Putamen (tissue), 1 donor: ENCODE measurements at places on chromosomes 6 and 20.

DNA sequence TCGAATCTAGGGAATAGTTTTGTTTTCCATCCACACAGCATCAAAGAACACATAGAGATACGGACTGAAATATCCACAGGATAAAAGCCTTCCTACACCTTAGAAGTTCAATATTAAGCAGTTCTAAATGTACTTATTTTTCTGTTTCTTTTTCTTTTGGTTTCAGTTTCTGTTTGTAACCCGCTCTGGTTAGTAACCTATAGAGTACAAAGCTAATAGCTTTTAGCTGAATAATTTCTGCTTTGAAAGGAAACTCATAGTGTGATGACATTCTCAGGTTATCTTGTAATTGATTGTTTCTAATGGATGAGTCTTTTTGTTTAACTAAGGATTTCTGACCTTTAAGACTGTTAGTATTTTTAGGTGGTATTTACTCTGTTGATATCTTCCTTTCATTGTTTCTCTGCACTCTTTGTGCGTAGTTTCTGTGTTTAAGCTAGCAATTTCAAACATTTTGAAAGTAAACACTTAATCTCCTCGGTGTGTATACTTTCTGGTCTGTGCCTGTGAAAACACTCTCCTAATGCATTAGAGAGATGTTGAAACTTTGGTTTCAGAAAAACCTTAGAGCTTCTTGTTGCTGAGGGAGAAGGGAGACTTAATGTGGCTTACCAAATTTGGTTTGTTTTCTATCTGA lies 385.5 kb downstream of the HDGFL1 start:
- no peak for DNase-seq

- DNase-seq: no peak
Measured at GRCh38 chr6:134642279-134642678, 307.6 kb downstream of the ALDH8A1 start.

DNA sequence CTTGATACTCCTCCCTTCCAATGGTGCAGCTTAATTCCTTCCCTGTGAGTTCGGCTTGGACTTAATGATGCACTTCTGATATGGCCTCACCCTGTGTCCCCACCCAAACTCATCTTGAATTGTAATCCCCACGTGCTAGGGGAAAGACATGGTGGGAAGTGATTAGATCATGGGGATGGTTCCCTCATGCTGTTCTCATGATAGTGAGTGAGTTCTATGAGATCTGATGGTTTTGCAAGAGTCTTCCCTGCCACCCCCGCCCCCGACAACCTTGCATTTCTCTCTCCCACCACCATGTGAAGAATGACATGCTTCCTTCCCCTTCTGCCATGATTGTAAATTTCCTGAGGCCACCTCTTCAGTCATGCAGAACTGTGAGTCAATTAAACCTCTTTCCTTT lies 50.3 kb upstream of the HLA-G start:
- peak; percentile 50 for DNase-seq

DNA sequence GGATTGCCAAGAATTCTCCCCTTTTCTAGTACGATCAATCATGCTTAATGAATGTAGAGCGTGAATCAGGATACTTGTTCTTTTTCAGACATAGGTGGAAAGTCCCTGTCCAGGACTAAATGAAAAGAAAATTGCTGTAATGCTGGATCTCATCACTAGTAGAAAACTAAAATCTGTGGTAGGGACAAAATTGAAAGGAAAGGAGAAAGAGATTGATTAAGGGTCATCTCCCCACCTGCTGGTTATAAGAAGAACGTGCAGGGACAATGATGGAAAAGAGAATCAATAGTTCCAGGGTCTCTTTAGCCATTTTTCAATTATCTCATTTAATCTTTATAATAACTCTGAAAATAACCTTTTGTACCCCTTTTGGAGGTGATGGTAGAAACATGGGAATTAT lies 18.7 kb upstream of the HLA-DRB1 start:
- no peak for DNase-seq

DNA sequence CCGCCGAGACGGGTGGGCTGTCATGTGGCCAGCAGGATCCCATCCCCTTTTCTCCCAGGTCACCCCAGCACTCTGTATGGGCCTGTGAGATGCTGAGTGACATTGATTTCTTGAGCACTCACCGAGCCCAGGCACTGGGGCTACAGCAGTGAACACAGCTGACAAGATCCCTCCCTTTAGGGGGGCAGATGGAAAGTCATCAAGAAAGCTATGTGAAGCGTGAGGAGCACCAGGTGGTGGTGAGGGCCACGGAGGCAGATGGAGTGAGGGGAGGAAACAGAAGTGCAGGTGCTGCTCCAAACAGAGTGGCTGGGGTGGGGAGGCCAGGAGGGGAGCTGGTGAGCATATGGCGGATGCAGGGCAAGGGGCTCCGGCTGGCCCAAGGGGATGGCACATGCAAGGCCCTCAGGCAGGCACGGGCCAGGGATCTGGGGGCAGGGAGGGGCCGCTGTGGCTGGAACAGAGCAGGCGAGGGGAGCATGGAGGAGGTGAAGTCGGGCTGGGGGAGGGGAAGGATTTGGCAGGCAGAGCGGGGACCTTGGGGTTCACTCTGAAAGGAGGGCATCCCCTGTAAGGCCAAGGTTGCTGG lies 184.0 kb downstream of the BMP7 start:
- no peak for DNase-seq

- no peak for DNase-seq
Measured at GRCh38 chr6:85115376-85115775, 334.5 kb upstream of the NT5E start.

DNA sequence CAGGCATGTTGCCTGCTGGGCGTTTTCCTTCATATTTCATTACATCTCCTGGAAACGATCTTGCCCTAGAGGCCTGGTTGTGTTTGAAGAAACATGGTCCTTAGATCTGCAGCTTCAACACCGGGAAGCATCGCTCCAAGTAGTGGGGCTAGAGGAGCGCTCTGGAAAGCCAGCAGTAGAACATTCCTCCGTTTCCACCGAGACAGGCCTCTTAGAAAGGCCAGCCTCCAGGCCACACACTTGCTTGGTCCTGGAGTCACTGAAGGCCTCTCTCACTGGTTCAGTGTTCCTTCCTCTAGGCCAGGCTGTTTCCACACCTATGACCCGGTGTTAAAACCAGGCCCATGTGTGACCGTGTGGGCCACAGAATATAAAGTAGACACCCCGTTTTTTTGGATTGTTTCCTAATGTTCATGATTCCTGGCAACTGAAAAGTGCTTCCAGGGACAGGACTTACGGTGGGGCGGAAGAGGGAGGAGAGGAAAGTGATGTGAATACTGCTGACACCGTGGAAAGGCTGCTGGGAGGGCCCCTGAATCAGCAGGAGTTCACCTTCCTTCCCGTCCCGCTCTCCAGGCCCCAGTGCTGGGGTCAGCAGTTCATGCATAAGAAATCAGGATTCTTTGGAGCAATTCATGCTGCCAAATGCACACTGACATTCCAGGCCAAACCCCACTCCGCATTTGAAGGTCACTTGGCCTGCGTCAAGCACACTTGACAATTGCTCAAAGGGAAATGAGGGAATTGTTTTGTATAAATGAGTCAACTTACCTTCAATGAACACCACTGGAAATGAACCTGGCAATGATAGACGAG lies 83.8 kb downstream of the IYD start:
- DNase-seq: no peak

GRCh38 chr20:60011512-60012507 lies 53.6 kb downstream of the CDH26 start:
- no peak for DNase-seq

DNA sequence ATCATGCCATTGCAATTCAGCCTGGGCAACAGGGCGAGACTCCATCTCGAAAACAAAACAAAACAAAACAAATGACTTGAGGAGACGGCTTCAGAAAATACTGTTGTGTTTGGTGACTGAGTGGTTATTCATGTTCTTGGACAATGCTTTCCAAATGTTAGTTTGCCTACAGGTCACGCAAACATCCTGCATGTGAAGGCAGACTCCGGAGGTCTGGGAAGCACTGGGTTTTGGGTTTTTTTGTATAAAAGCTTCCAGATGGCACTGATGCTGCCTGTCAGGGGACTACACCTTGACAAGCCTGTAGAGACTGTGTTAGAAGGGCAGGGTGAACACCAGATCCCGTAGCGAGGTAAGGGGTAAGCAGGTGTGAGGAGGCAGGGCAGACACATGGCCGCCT lies 81.7 kb downstream of the THBS2 start:
- DNase-seq: no peak

DNA sequence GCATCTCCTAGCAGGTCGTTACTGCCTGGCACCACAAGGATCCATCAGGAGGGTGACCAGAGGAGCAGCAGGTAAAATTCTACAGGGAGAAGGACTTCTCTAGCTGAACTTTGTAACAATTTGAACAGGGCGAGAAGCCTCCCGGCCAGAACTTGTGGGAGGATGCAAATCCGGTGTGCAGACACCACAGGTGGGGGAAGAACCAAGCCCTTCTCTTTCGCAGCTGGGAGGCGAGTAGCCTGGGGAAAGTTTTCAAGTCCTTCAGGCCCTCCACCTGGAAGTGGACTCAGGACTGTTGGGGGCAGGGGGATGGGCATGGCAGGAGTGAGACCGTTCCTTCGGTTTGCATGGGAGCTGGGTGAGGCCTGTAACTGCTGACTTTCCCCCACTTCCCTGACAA lies 42.7 kb upstream of the FAM210B start:
- DNase-seq: no peak

DNA sequence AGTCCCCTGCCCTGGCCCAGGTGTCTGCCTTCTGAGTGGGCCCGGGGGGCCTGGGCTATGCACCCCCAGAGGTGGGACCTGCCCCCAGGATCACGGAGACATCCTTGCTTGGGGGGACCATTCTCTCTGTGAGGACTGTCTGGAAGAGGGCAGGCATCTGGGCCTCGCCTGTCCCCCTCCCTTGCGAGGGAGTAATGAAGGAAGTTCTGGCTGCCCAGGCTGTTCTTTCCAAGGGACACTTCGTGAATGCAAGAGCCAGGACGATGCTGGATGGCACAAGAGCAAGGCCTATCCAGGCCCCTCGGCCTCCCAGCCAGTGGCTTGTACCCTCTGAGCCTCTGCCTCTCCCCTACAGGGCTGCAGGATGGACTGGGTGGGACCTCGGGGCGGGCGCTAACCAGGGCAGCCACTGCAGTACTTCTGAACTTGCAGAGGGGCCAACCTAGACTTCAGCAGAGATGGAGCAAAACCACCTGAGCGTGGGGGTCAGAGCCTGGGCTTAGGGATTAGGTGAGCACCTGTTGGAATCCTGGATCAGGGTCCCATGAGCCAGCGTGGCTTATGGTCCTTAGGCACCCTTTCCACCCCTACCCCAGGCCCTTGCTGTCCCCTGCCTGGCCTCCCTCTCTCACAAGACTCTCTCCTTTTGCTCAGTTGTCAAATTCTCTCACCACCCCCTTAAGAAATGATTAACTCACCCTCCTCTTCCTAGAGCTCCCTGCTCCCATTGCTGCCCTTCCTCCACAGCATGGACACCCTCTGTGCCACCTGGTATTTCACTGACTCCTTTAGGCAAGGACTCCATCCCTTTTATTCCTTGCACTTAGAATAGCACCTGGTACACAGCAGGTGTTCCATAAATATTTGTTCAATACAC lies 53.2 kb downstream of the CTCFL start:
- DNase-seq: no peak
